NCI-H2029 treated with DMSO at 0.1 percent for 48 hours (cell line): ENCODE measurements at places on chromosomes 13 and 19.
A peak's percentile ranks its signal among the peaks of the same experiment; 100 is the strongest.

DNA sequence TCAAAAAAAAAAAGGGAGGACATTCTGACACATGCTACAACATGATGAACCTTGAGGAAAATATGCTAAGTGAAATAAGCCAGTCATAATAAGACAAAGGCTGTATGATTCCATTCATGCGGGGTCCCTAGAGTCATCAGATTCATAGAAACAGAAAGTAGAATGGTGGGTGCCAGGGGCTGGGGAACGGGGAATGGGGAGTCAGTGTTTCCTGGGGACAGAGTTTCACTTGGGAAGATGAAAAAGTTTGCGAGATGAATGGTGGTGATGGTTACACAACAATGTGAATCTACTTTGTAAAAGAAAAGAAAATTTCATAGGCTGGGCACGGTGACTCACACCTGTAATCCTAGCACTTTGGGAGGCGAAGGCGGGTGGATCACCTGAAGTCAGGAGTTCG lies 6.1 kb upstream of the CLEC4G start:
- no peak for DNase-seq

- no peak for DNase-seq
Observed at GRCh38 chr13:36445278-36445677, 13.0 kb downstream of the CCNA1 start.

- DNase-seq: no peak
Observed at GRCh38 chr19:43372462-43372861, 19.0 kb downstream of the CD177 start.

DNA sequence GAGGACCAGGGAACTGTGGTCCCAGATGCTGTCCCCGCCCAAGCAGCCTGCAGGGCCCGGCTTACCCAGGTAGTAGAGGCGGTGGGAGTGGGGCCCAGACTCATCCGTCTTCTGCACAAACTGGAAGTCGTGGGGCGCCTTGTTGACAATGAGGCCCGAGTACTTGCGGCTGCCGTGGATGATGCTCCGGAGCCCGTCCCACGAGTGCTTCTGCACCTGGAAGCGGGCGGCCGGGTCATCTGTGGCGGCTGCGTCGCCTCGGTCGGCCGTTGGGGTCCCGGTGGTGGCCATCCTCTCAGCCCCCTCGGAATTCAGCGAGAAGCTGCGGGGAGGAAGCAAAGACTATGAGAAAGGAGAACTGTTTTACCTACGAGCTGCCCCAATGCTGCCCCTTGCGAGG lies 9.6 kb downstream of the DPP9 start:
- DNase-seq: no peak

DNA sequence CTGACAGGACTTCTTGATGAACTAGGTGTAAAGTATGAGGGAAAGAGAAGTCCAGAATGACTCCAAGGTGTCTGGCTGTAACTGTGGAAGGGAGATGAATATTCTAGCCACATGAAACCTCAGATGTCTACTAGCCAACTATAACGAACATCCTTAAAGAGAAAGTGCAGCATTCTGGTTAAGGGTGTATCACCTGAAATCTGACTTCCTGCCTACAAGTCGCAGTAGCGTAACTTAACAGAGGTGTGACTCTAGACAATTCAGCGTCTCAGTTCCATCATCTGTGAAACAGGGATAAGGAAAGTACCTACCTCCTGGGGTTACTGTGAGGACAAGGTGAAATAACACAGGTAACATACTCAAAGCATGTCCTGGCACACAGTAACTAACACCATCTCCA lies 145.7 kb upstream of the FBXL3 start:
- no peak for DNase-seq

DNA sequence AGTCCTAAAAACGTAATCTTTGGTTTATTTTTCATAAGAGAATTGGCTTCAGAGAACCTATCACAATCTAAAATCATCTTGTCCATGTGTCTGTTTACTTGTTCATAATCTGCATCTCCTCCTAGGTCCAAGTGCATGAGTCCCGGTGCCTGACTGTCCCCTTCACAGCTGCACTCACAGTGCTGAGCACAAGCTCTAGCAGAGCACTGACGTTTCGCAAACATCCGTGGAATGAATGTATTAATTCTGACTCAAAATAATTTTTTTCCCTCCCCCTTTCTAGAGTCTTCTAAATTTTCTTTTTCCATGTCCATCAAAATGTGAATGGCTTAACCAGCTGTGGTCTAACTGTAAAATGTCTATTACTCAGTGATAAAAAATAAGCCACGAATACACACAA lies 245.5 kb upstream of the TSHZ3 start:
- DNase-seq: no peak

DNA sequence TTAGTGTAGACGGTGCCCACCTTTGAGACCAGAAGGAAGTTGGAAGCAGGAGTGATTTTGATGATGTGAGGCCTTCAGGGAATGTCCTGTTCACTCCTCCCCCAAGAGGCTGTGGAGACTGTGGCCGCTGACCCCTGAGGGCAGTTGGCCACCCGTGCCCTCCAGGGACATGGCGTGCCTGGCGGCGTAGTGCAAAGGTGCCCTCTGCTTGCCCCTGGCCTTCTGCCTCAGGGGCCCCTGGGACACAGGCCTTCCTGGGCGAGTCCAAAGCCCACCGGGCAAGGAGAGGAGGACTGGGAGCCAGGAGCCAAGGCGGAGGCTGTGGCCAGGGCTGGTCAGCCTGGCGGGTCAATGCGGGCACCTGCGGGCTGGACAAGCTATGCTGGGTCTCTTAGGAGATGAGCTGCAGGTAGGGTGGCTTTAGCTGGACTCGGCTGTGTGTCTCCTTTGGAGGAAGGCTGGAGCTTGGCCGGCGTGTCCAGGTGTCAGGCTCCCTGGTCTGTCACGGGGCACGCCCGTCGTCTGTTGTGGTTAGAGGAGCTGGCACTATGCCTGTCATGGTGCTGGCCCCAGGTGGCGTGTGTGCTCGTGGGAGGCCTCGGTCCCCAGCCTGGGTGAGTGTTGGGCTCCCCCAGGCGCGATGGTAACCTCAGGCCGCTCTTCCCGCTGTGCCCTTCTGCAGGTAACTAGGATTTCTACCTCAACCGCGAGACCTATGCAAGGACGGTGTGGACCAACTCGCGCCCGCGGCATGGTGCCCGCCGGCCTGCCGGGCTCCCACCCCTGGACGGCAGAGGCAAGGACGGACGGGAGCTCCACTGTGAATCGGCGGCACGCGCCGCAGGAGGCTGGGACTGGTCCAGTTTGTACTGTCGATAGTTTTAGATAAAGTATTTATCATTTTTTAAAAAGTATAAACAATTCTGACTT lies 6.8 kb downstream of the PLEKHJ1 start:
- no peak for DNase-seq

DNA sequence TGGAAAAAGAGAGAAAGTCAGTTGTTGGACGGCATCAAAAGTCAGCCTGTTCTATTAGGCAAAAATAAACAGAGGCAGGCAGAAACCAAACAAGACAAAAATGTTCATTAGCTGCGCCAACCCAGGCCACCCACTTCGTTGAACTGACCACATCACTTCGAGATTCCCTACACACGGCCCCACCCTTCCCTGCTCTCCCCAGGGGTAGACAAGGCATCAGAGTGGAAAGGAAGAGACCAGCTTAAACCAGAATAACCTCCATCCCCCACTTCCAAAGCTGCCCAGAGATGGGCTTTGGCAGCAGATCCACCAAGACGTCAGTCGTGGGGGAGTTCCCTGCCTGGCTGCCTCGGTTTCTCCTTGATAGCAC lies 204.6 kb upstream of the TSHZ3 start:
- DNase-seq: no peak

DNA sequence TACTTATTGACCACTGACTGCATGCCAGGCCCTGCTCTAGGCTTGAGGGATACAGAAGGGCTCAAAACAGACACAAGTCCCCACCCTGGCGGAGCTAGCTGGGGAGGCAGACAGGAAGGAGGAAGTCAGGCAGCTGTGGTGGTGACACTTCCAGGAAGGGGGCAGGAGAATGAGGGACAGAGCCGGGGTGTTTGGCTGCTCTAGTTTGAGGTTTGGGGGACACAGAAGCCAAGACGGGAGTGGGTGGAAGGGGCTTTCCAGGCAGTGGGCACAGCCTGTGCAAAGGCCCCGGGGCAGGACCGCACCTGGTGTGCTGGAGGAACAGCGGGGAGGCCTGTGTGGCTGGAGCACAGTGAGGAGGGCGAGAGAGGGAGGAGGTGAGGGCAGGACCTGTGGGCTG lies 4.0 kb downstream of the MRPL54 start:
- DNase-seq: no peak

DNA sequence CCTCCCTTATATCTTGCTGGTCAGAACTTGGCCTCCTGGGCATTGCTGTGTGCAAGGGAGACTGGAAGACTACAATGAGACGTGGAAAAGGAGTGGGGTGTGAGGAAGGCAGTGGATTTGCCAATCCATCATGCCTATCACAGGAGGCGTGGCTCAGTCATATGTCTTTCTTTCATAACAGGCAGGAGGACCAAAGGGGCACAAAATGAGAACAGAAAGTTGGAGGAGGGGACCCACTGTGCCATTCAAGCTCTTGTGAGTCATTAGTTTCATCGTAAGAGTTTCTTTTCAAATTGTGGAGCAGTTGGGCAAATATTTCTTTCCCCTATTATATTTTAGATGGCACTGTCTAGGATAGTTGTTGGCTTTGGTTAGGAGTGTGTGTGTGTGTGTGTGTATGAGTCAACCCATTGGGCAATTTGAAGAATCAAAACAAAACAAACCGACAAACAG lies 471.5 kb downstream of the TSHZ3 start:
- DNase-seq: no peak

DNA sequence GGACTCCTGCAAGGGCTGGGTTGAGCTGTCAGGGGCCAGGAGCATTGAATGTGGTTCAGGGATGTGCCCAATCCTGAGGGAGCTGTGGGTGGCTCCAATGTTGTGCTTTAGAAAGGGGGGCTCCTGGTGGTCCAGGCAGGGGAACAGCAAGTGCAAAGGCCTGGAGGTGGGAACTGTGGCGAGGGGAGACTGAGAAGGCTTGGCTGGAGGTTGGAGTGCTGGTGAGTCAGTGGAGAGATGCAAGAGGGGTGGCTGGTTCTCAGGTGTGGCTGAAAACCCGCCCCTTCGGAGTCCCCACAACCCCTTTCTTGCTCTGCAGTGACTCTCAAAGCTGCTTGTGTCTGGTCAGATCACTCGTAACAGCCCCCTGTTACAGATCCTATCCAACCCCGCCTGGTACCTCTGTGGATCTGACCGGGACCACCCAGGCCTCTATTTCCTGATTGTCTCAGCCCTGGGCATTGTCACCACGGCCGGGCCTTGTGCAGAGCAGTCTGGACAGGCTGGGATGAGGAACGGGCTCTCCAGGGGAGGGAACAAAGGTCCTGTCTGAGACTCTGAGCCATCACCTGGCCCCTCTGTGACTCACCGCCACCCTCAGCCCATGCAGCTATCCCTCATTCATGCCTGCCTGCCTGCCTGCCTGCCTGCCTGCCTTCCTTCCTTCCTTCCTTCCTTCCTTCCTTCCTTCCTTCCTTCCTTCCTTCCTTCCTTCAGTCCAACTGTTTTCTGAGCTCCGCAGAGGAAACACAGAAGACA lies 1.4 kb upstream of the KCNN1 start:
- DNase-seq: no peak

- no peak for DNase-seq
Observed at GRCh38 chr19:34838753-34839431, 65.9 kb upstream of the ZNF599 start.

DNA sequence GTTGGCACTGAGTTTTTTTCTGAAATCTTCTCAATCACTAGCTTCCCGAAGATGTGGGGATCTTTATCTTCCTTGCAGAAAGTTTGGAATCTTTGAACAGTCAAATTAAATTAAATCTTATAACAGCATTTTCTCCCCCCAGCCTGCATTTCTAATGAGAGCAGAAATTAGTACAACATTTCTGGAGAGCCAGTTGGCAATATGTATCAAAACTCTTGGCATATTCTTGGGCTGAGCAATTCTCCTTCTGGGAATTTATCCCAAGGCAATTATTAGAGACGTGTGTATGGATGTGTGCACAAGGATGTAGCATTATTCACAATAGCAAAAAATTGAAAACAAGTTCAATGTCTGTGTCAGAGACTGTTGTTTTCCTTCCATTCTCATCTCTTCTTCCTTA lies 159.5 kb downstream of the OLFM4 start:
- no peak for DNase-seq

DNA sequence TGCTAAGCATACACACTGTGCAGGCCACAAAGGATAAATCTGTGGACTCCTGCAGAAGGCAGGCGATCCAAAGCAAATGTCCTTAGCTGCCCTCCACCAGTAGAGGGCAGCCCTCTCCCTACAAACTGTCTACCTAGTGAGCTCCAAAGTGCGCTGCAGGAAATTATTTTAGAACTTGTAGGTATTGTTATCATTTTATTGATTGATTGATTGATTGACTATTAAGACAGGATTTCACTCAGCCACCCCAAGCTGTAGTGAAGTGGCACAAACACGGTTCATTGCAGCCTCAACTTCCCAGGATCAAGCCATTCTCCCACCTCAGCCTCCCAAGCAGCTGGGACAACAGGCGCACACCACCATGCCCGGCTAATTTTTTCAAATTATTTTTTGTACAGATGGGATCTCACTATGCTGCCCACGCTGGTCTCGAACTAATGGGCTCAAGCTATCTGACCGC lies 37.3 kb downstream of the RNF6 start:
- peak; percentile 31 for DNase-seq

- DNase-seq: no peak
Observed at GRCh38 chr19:17234911-17235299, 8.9 kb downstream of the OCEL1 start.

- no peak for DNase-seq
Observed at GRCh38 chr19:12723381-12723640, 421 bp downstream of the TNPO2 start.

- DNase-seq: no peak
Observed at GRCh38 chr13:78770601-78771000, 111.6 kb upstream of the OBI1 start.

DNA sequence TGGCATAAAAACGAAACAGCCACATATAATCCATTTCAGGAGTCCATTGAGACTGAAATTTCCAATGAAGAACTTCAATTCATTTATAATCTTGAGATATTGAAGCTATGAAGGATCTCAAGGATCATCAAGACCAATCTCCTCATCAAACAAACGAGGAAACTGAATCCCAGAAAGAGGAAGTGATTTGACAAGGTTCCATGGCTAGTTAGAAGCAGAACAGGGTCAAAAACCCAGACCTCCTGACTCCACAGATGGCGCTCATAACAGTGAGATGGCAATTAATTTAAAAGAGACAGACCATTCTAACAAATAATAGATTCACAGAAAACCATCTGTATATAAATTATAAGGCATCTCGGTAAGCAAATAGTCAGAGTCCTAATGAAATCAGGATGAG lies 229.7 kb downstream of the KCTD12 start:
- DNase-seq: no peak

- DNase-seq: no peak
Observed at GRCh38 chr19:30284885-30285284, 87.3 kb upstream of the ZNF536 start.

DNA sequence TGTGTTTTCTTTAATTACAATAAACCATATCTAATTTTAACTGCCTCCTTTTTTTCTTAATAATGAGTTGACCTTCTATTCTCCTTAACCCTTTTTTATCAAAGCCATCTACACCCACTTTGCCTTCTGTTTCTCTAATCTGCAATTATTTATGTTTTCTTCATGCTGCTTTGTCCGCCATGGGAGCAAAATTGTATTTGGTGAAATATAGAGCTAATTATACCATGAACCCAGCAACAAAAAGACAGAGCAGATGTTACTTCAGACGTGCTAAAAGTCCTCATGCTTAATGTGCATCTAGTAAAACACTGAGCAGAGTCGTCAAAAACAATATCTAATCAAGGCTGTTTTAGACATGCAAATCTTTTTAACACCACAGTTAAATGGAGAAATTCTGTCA lies 264.7 kb downstream of the DACH1 start:
- no peak for DNase-seq
